Epithelial cell of prostate (primary cell): ENCODE measurements at places on chromosomes 13 and 19.

DNA sequence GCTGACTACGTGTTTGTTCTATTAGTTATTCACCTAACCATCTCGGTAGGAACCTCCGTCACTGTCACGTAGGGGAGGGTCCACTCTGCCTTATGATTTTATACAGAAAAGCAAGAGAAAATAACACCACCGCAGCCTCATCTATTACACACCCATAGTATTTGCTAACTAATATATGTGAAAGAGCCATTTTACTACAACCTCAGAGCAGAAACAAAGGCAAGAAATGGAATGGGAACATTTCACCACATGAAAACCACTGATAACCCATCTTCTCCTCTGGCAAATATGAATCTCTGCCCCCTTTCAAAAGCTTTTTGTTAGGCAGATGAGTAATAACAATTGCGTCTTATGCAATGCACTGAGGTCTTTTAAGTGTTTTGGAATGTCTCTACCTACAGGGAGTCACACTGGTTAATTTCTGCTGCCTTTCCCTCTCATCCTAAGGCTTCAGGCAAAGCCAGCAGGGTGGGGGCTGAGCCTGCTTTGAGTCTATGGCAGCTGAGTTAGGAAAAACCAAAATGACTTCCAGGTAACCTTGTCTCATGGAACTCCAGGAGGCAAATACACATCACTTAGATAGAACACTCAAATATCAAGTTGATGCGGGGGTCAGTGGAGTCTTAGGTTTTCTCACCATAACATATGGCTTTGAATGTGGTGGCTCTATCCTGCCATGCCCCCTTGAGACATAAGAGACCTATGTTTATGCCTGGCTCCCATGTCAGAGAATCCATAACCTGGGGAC is 15.0 kb downstream of the TSHZ3 start:
- DNase-seq, result peak; percentile 40

GRCh38 chr13:60745343-60745742 is 348.3 kb downstream of the TDRD3 start:
- no peak for DNase-seq

GRCh38 chr13:48976576-48977285 is 1.0 kb downstream of the FNDC3A start:
- DNase-seq, result no peak

DNA sequence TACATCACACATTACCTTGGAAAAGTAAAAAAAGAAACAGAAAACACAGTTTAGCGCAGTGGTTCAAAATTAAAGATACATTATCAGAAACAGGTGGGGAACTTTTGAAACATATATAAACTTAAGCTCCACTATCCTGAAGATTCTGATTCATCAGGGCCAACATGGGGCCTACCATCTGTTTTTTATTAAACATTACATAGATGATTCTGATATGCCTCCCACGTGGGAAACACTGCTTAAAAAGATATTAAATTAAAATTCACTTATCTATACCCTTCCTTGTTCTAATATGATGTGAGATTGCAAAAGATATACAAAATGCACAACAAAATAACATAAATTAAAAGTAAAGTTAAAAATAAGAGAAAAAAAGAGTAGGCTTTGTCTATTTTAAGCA is 125.0 kb downstream of the VWA8 start:
- no peak for DNase-seq

- DNase-seq, result no peak
These were observed 11.8 kb downstream of the PEPD start for GRCh38 chr19:33509774-33510173.

- no peak for DNase-seq
These were observed 346.6 kb downstream of the TSHZ3 start for GRCh38 chr19:31002518-31003244.

DNA sequence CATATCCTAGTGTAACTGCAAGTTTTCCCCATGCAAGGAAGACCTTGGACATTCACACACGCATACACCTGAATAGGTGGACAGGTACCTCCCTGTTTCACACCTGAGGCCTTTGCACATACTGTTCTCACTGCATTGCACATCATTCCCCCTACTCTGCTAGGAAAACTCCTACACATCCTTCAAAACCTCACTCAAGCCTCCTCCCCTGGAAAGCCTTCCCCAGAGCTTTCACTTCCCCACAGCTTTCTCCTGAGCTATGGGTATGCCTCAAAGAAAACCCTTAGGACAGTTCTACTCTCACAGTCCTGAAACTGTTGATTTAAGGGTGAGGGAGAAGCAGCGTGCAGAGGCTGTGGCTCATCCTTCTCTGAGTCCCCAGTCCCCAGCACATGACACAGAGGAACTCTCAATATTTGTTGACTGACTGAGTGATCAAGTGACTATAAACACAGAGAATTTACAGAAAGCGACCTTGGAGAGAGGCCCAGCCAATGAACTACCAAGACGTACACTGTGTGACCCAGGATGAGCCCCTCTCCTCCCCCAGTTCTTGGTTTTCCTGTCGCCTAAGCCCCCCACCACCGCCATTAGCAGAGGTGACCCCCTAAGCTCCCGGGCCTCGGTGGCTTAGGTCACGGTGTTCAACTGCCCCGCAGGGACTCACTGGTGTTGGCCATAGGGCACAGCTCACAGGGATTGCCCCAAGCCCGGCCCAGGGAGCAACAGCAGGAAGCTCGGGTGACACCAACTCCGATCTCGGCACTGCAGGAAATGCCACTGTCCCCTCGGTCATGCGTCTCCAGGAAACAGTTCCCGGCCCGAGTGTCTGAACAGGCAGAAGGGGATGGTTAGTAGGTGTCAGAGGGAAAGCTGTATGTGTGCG is 40.6 kb downstream of the FBN3 start:
- DNase-seq, result no peak

DNA sequence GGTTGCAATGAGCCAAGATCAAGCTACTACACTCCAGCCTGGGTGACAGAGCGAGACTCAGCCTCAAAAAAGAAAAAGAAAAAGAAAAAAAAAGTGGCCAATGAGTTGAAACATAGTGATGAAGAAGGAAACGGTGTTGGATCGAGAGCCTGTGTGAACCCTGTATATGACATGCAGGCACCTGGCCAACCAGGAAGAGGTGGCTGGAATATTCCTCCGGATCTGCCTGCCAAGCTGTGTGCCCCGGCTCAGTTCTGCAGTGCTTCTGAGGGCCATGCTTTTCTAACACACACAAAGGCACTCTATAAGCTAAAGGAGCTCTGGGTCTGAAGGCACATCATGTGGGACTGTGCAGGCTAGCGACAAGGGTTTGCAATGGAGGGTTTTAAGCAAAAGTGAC is 3.7 kb upstream of the ZNF444 start:
- no peak for DNase-seq

DNA sequence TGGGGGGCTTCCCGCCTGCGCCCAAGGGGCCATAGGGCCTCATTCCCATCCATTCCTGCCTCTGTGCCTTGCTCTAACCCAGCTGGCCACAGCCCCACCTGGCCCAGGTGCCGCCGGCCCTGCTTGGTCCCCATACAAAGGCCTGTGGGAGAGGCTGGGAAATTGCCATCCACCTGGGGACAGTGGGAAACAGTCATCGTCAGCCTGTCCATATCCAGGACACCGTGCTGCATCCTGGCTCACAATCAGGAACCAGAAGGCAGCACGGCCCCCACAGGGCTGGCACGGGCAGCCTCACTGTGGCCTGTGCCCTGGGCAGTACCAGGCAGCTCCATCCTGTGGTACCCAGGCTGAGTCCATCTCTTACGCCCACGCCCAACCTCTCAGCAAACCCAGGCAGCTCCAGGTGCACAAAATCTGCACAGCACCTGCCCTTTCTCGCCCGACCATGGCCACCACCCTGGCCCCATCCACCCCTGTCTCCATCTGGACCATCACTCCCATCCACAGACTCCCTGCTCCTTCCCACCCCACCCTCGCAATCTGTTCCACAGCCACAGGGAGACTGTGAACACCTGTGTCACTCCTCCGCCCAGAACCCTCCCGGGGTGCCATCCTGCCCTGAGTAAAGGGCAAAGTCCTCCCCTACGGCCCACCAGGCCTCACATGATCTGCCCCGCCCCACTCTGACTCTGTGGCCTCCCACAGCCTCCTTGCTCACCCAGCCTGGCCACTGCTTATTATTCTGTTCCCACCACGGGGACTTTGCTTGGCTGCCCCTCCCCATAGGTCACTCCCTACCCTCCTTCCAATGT is 21.1 kb upstream of the FBXO27 start:
- DNase-seq, result no peak

DNA sequence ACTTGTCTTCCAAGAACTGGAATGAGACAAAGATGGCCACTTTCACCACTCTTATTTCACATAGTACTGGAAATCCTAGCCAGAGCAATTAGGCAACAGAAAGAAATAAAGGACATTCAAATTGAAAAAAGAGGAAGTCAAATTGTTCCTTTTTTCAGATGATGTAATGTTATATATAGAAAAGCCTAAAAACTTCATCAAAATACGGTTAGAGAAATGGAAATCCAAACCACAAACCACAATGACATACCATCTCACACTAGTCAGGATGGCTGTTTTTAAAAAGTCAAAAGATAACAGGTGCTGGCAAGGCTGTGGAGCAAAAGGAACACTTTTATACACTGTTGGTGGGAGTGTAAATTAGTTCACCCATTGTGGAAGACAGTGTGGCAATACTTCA is 113.3 kb upstream of the SPRY2 start:
- no peak for DNase-seq

- no peak for DNase-seq
These were observed 1.1 kb downstream of the PPP6R1 start for GRCh38 chr19:55257461-55258420.

DNA sequence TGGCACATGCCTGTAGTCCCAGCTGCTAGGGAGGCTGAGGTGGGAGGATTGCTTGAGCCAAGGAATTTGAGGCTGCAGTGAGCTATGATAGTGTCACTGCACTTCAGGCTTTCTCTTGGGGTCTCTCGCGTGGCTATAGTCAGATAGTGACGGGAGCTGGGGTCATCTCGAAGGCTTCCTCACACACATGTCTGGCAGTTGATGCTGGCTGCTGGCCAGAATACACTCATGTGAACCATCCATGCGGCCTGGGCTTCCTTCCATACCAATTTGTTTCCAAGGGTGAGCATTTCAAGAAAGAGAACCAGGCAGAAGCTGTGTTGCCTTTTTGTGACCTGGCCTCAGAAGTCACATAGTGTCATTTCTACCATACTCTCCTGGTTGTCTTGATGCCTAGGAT is 26.4 kb downstream of the LEUTX start:
- no peak for DNase-seq

GRCh38 chr19:29702963-29703320 is 12.1 kb downstream of the C19orf12 start:
- no peak for DNase-seq

DNA sequence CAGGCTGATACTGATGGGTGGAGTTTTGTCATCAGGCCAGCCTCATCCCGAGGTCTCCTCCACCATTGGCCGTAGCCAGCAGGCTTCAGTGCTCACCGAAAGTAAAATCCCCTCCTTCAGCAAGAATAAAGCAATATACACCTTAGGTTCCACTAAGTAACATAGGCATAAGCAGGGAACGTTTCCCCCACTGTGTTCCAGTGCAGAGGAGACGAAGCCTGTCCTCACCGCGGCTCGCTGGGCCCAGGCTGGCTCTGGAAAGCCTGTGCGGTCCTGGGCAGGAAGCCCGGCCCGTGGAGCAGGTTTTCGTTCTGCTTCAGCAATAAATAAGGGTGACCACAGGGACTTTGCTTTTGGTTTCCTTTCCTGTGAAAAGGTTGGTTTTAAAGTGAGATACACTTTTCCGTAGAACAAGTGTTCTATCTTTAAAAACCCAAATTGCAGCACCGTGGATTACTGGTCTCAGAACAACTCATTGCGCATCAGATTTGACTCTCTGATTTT is 16.3 kb upstream of the TEX29 start:
- no peak for DNase-seq

DNA sequence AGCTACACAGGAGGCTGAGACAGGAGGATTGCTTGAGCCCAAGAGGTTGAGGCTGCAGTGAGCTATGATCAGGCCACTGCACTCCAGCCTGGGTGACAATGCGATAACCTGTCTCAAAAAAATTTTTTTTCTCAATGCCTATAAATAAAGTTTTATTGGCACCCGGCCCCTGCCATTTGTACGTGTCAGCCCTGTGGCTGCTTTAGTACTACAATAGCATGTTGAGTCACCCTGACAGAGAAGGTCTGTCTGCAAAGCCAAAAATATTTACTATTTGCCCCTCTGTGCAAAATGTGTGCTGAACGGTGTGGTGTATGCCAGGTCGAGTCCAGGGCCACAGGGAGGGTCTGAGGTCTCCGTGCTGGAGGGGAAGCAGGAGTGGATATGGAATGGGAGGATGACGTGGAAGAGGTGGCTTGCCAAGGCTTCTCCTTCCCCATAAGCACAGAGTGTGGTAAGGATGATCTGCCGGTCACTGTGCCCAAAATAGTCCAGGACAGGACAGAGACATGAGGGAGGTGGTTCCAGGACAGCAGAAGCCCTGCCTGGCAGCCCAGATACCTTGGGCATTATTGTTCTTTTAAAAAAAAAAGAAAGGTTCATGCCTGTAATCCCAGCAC is 10.0 kb downstream of the NMRK2 start:
- no peak for DNase-seq

- DNase-seq, result peak; percentile 5
These were observed 5.4 kb upstream of the CBY2 start for GRCh38 chr13:45696610-45697226.

DNA sequence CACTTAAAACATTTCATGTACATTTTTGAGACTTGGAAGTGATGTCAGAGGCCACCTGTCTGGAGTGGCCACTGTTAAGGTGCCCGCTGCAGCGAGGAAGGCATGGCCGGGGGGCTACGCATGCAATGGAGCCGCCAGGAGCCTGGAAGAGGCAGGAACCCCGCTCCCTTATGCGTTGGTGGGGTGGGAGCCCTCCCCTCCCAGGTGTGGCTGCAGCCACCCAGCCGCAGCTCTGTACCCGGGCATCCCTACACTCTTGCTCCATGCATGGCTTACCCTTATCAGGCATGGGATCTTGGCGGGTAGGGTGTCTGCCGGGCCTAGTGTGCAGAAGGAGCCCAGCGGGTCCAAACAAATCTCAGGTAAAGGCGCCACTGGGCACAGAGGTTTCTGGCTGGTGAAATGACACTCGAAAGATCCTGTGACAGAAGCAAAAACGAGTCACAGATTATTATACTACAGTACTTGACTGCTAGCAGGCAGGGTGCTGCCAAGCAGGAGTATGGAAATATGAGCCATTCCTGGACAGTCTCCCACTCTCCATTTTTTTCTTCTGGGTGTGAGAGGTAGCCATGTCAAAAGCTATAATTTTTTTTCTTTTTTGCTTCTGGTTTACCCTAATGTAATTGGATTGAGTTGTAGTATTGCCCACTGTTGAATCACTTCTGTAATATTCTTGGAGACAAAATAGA is 1606.3 kb upstream of the MIR17HG start:
- DNase-seq, result no peak

GRCh38 chr13:32471187-32471922 is 43.4 kb upstream of the N4BP2L1 start:
- DNase-seq, result no peak

DNA sequence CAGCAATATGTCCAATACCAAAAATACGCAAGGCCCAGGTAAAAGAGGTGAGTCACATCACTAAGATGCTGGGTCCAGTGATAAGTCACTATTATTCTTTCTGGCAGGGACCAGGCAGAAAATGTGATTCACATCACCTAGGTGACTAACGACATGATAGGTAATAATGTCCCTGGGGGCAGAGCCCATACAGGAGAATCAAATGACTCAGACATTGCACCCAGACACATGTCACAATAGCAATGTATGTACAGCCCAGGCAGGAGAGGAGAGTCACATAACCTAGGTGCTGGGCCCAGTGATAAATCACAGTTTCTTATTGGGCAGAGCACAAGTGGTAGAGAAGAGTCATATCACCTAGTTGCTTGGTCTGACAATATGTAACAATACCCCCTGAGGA is 28.9 kb upstream of the ZNF729 start:
- no peak for DNase-seq
